ENCODE measurements at places on chromosomes 2 and 18.

- no peak for DNase-seq
These were observed 10.0 kb upstream of the AGFG1 start for GRCh38 chr2:227461811-227462461.

- no peak for DNase-seq
These were observed 113.3 kb upstream of the ZNF521 start for GRCh38 chr18:25465152-25465732.

DNA sequence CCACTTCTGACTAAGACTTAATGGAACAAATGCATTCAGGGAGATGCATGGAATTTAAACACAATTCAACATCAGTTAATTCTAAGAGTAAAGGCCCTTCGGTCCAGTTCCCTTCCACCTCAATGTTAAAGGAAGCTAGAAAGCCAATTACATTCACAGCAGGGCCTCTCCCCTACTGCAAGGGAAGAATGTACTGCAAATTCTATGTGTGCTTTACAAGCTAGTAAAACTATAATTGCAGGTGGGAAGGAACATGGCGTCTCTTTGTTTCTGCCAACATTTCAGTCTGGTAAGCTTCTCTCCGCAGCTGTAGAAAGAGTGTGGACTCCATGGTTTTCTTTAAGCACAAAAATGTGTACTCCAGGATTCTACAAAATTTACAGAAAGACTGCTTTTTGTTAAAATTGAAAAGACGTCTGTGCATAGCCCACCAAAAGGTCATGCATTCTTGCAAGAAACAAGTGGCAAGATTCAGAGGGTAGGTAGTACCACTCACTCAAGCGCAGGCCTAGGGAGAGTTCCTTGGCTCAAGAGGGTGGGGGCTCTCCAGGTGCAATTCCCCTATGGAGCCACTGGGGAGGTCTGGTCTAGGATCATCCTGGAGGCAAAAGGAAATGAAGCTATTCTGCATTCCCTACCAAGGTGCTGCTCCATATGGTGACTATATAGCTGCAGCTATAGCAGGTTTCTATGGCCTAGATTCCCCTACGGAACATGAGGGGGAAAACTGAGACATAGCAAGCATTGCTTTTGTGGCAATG is 127.0 kb upstream of the FZD5 start:
- no peak for DNase-seq

GRCh38 chr18:46563317-46563716 is 93.7 kb downstream of the LOXHD1 start:
- no peak for DNase-seq

GRCh38 chr18:468955-469790 is 31.3 kb downstream of the COLEC12 start:
- no peak for DNase-seq

DNA sequence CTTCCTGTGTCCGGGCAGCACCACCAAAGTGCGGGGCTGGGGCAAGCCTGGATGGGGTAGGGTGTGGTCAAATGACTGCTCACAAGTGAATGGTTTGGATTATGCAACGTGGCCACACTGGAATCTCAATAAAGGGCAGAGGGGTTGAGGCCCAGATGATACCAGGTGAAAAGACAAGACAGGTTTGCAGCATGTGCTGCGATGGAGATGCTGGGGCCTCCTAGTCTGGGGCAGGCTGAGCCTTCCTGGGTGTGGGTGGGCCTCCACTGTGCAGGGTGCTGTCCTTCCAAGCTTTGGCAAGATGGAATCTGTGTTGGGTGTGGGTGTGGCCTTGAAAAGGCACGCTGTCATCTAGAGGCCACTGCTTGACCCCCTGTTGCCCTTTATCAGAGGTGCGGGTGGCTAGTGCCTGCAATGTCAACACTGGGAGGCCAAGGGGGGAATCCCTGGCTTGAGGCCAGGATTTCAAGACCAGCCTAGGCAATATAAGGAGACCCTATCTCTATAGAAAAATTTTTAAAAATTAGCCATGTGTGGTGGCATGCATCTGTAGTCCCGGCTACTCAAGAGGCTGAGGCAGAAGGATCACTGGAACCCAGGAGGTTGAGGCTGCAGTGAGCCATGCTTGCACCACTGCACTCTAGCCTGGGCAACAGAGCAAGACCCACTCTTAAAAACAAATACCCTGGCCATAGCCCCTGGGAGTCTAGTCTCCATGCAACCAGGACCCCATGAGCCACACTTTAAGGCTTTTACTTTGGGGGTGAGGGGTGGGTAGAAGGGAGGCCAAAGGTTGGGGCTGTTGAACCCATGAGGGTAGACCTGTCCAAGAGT is 13.8 kb downstream of the RRM2 start:
- DNase-seq, result no peak

DNA sequence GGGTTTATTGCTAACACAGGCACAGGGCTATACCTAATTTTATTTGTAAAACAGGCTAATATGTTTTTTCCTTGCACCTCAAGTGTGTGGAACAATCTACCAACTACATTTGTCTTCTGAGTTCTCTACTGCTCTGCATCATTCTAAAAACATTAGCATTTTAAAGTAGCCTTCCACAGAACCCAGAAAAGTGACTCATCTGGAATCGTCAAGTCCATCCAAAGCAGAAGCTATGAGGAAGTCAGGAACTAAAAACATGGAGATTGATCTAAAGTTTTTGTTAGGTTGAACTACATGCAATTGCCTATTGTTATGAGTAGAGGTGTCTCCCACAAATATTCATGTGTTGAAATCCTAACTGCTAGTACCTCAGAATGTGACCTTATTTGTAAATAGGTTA is 70.9 kb downstream of the SUCLG1 start:
- no peak for DNase-seq

- no peak for DNase-seq
These were observed 136.7 kb upstream of the CAVIN2 start for GRCh38 chr2:191983591-191983990.

DNA sequence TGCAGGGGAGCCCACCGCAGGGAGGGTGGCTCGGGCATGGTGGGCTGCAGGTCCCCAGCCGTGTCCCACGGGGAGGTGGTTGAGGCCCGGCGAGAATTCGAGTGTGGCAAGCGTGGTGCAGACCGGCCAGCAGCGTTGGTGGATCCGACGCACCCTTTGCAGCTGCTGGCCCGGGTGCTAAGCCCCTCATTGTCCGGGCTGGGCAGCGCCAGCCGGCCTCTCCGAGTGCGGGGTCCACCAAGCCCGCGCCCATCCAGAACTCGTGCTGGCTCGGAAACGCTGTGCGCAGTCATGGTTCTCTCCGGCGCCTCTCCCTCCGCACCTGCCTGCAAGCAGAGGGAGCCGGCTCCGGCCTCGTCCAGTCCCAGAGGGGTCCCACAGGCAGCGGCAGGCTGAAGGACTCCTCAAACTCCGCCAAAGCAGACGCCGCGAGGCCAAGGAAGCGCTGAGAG is 177.0 kb upstream of the SLC35G4 start:
- DNase-seq, result no peak

DNA sequence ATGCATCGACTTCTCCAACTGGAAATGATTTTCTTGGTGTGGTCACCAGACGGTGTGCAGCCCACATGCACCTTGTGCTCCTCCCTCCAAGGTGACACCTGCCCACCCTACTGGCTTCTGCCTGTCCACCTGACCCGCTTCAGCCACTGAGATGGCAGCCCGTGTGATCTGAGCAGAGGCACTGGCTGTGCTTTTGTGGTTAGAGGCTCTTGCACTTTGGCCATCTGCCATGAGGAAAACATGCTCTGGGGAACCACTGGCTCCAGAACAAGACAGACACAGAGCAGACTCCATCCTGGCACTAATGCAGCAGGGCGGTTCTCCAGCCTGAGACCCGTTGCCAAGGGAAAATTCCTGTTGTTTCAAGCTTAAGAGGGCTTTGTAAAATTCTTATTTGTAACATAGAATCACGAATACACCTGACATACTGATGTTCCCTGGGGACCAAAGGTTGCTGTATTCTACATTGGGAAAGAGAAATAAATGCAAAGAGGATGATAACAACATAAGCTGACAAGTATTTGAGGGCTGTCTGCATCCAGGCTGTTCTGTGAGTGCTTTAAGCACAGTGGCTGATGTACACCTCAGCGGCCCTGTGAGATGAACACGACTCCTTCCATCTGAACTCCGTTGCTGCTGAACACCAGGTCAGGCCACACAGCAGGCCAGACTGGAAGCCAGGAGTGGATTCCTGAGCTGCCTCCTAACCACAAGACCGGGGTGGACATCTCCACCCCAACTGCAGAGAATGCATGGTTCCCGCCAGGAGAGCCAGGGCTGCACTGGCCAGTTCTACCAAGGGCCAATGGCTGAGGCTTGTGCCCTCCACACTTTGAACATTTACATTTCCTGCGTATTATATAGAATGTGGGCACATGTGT is 820.4 kb downstream of the GALR1 start:
- no peak for DNase-seq

- DNase-seq, result no peak
These were observed 48.9 kb downstream of the LDLRAD4 start for GRCh38 chr18:13267431-13267873.

DNA sequence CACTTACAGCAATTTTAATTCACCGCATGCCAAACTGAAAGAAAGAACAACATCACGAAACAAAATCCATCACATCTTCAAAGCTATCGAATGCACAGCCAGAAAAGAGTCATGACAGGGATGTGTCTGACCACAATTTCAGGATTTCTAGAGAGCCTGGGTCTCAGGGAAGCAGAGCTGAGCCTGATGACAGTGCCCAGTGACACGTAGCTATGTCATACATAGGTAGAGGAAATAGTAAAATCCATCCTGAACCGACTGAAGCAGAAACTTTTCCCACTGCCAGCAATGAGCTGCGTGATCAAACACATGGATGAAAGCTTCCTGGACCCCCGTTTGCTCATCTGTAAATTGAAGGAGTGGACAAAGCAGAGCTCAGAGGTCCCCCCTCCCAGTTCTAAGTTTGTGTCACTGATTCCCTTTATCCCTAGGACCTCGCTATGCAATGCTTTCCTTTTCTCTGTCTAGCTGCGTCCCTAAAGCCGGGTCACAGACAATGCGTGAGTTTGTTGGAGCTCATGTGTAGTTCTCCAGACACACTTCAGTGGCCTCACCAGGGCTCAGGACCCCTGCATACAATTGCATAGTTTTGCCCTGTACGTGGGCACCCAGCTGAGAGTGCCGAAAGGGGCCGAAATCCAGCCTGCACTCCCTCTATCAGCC is 37.6 kb downstream of the CCBE1 start:
- no peak for DNase-seq

DNA sequence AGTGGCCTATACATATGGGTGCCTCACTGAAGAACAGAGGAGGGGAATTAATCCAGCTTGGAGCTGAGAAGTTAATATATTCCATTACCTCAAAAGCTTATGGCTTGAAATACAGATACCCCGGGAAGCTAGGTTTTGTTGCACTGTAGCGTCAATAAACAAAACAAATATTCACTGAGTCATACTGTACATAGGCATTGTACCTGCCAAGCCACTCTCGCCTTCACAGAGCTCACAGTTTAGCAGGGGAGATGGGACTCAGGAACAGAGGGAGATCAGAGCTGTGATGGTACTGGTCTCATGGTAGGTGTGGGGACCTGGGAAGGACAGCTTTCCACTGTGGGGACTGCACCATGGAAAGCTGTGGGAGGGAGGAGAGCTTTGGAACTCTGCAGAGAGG is 111.2 kb upstream of the ST6GAL2 start:
- DNase-seq, result no peak

DNA sequence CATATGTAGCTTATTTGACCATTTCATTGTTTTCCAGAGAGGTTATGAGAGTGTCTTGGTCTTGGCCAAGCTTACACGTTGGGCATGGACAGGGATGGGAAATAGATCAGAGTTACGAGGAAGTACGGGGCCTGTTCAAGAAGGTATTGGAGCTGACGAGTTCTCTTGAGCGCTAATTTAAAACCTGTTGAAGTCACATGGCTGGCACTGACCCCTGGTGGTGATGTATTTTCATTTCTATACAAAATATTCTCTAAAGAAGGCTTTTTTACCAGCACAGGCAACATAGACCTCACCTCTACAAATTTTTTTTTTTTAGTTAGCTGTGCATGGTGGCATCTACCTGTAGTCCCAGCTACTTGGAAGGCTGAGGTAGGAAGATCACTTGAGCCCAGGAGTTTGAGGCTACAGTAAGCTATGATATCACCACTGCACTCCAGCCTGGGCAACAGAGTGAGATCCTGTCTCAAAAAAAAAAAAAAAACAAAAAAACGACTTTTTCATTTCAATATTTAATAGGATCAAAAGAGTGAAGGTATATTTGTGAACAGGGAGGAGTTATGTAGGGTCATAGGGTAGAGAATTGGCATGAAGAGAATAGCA is 19.6 kb downstream of the UGP2 start:
- DNase-seq, result peak; percentile 40

DNA sequence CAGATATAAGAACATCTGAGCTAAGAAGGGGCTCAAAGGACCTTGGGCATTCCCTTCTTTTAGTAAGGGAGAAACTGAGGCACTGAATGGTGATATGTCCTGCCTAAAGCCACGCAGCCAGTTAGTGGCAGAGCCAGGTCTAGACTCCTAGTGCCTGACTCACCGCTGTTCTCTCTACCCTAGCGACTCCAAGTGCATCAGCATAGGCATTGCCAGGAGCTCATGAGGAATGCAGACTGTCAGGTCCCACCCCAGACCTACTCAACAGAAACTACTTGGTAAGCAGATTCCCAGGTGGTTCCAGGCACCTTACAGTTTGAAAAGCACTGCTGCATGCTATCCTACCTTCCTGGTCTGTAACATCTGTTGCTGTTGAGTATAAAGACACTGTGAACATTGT is 158.9 kb downstream of the MSH2 start:
- no peak for DNase-seq

DNA sequence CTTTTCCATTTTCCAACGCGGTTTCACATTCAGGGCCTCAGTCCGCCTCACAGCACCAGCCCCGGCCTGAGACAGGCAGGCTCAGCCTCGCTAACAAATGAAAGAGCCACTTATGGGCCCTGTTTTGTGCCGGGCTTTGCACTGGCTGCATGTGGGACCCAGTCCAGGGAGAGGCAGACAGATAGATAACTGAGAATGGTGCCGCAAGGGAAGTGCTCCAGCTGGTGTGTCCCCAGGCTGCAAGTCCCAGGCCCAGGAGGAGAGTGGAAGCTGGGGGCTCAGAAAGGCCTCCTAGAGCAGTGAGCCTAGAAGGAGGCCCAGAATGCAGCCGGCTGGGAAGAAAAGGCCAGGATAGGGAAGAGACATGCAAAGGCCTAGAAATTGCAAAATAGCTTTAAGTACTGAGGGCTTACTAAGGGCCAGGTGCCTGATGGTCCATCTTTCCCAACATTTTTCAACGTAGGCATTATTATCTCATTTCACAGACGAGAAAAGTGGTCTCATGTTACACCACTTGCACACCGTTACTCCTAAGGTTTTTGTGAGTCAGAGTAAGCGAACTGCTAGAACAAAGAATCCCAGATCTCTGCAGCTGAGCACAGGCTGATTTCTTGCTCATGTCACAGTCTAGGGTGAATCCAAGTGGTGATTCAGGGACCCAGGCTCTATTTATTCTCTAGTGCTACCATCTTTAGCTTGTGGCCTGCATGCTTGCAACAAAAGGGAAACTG is 26.0 kb downstream of the ADRA2B start:
- no peak for DNase-seq

GRCh38 chr18:79567481-79568147 is 112.0 kb upstream of the CTDP1 start:
- no peak for DNase-seq

Data from T follicular helper cell (primary cell).